Breast epithelium (tissue), 4 donors: ENCODE measurements at places on chromosomes 6 and 20.

DNA sequence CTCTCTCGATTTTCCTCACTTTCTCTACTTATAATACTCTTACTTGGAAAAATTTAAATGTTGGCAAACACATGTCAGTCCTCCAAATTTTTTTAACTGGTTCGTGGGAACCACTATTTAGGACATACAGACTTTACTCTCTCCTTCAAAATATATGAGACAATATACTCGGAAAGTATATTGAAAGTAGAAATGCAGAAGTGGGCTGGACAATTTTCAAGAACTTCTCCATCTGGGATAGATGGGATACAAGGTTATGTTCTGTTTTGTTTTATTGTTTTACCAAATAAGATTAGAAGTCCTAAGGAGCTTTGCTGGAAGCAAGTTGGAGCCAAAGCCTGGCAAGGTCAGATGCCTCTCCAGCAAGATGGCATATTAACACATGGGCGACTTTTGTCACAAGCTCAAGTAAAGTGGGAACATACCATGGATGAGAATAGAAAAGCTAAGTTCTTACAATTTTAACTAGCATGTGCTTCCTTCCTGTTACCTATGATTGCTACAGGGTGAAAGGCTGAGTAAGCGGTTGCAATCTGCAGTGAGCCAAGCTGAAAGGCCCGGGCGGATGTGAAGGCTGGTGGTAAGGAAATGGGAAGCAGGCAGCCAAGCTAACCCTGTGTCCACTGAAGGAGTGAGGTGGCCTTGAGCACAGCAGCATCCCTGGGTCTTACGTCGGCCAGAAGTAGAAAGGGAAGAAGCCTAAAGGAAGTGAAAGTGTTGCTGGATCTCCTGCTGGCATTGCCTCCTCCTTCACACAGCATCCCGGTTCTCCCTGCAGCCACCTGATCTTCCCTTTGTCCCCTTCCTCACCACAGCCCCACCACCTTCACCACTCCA, 7.1 kb downstream of the MAP3K5 start:
- peak overlapping the region; percentile 13 for H3K27ac ChIP-seq
- no peaks in the 10 kb centered on the region for H3K36me3 ChIP-seq
- H3K4me3 ChIP-seq, result no peak overlapping the region

DNA sequence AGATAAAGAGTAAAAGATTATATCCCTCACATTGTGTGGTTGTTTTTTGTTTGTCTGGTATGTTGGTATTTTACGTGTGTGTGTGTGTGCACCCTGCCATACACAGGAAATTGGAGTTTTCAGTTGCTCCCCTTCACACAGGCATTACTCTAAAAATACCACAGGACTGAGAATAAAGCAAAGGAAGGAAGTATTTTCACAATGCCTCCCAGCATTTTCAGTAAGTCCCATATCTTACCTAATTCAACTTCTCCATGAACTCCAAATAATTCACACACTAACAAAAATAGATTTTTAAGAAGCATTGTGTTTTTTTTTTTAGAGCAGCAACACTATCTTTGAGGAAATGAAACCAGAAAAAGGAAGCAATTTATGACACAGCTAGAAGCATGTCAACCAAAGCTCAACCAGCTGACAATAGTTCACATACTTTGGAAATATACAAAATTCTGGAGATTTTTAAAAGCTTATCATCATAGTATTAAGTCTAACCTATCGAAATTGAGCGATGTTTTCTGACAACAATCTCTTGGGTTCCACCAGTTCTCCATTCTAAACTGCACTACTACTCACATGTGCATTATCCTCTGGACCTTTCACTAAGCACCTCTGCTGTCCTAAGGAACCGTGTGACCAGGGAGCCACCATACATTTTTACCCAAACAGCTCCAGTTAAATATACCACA, 2.1 kb downstream of the UBE2J1 start:
- no peaks in the 10 kb centered on the region for H3K27me3 ChIP-seq
- H3K4me1 ChIP-seq, result no peaks in the 10 kb centered on the region
- DNase-seq, result no peak
- H3K4me3 ChIP-seq, result peak overlapping the region; percentile 14
- no peaks in the 10 kb centered on the region for H3K36me3 ChIP-seq

- no peak overlapping the region for H3K4me3 ChIP-seq
- H3K36me3 ChIP-seq, result no peaks in the 10 kb centered on the region
- DNase-seq, result no peak
- no peaks in the 10 kb centered on the region for H3K27me3 ChIP-seq
Observed at GRCh38 chr20:21796059-21796458, 90.6 kb downstream of the PAX1 start.

DNA sequence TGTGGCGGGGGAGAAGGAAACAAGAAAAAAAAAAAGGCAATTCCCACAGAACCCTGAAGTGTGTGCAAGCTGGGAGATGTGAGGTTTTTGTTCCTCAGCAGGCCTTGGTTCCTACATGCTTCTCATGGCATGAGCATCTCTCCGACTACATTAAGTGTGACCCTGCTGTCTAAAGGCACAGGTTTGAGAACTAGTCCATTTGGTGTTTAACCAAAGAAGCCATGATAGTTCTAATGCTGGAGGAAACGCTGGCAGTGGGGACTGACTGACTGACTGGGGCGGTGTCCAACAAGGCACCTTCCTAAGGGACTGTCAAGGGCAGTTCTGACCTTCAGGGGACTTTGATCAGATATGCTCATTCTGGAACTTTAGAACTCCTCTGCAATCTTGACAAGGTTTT, 3.8 kb downstream of the TXNDC5 start:
- H3K4me3 ChIP-seq, result no peak overlapping the region
- no peaks in the 10 kb centered on the region for H3K27me3 ChIP-seq
- DNase-seq, result no peak
- H3K36me3 ChIP-seq, result no peaks in the 10 kb centered on the region
- H3K4me1 ChIP-seq, result no peaks in the 10 kb centered on the region
- no peak overlapping the region for H3K27ac ChIP-seq

DNA sequence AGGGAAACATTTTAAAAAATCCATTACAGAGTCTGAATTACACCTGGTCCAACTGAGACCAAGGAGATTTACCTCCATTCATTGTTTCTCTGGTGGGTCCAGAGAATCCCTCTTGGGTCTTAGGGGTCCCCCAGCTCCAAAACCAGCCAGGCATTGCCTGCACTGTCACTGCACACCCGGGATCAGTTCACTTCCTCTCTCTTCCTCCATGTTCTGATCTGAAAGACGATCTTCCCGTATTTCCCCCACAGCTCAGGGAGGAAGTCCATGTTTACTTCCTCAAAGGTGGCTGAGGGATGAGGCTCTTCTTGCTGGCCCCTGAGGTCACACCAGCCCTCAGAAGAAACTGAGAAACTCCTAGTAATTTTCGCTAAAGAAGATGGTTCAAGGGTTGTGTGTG, 159.7 kb downstream of the BMP7 start:
- H3K4me3 ChIP-seq, result no peak overlapping the region
- H3K36me3 ChIP-seq, result no peaks in the 10 kb centered on the region
- H3K27me3 ChIP-seq, result no peaks in the 10 kb centered on the region
- no peak overlapping the region for H3K27ac ChIP-seq
- no peaks in the 10 kb centered on the region for H3K4me1 ChIP-seq
- DNase-seq, result no peak

DNA sequence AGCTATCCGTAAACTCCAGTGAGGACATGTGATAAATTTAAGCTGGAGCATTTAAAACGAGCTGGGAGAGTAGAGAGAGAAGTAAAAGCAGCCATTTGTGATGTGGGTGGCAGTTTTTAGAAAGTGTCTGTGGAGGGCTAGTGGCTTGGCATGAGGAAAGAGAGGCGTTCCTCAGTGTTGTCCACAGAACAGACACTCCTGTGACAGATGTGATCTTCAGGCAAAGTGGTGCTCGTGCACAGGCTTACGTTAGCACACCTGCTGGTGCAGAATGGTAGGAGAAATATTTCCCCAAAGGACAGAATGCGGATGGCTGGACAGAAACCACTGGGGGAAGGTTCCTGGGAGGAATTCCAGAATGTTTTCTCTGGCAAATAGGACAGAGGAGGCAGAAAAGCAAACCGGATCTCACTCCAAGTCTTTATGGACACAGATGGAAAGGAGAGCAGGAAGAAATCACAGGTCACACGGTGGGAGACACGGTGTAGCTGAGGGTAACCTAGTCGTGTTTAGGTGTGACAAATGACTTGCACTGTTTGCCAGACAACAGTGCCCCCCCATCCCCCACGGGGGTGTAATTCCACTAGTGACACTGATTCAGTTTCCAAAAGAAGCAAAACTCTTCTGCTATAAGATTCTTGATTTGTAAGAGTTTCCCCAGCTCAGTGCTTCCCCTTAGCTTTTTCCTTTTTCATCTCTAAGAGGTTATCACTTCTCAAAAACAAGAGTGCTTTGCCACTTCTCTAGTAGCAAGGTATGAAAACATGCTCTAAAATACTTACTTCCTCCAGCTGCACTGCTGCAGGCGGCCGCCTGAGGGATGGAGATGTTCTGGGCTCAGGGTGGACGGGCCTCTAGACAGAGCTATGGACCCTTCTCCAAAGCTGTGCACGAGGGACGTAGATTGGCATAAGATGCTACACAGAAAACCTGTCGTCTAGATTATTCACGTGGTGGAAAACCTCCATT, 293.2 kb downstream of the QKI start:
- H3K4me1 ChIP-seq, result no peaks in the 10 kb centered on the region
- no peaks in the 10 kb centered on the region for H3K27me3 ChIP-seq
- H3K36me3 ChIP-seq, result no peaks in the 10 kb centered on the region
- no peak overlapping the region for H3K4me3 ChIP-seq
- H3K27ac ChIP-seq, result no peak overlapping the region

GRCh38 chr6:33699739-33700138, 11.8 kb downstream of the UQCC2 start:
- no peaks in the 10 kb centered on the region for H3K27me3 ChIP-seq
- peaks cover 39% of the 10 kb centered on the region for H3K4me1 ChIP-seq
- no peak overlapping the region for H3K4me3 ChIP-seq

- H3K4me3 ChIP-seq, result no peak overlapping the region
- H3K36me3 ChIP-seq, result no peaks in the 10 kb centered on the region
- no peaks in the 10 kb centered on the region for H3K4me1 ChIP-seq
- no peak for DNase-seq
Observed at GRCh38 chr6:3017304-3017703, 17.6 kb downstream of the NQO2 start.

DNA sequence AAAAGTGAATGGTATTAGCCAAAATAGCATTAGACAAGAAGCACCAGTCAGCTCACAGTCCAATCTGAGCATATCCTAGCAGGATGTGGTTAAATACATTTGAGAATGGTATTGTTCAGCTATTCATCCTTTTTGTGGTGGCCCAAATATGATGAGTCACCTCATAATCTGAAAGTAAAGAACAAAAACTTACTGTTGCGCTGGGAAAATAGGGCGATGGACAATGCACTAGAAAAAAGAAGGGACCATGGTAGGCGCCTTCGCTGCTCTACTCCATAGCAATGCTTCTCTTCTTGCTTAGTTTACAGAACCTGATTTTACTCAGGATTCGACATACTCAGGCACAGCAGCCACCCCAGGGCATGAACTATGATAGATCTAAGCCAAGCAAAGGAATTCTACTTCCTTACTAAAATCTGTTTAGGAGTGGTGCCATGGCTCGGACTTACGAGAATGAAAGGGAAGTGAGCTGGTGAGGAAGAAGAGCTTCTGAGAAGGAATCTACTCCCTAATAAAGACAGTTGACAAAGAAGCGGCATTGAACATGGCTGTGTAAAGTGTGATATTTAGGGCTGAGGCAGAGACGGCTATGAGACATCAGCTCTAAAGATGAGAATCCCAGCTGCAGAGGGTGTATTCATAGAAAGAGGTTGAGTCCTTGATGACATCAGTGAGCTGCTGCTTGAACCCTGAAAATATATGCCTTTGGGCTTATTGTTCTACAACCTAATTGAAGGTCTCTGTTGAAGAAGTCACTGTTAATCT, 16.6 kb upstream of the FBXO9 start:
- H3K36me3 ChIP-seq, result no peaks in the 10 kb centered on the region
- peak overlapping the region; percentile 13 for H3K4me3 ChIP-seq
- no peaks in the 10 kb centered on the region for H3K4me1 ChIP-seq
- DNase-seq, result no peak
- H3K27ac ChIP-seq, result peak overlapping the region; percentile 80

GRCh38 chr6:19180348-19181072, 656.7 kb upstream of the ID4 start:
- peak; percentile 53 for DNase-seq
- no peaks in the 10 kb centered on the region for H3K4me1 ChIP-seq
- peak overlapping the region; percentile 36 for H3K27ac ChIP-seq
- no peak overlapping the region for H3K4me3 ChIP-seq
- no peaks in the 10 kb centered on the region for H3K36me3 ChIP-seq

GRCh38 chr20:19855416-19855815, 97.4 kb downstream of the RIN2 start:
- no peak overlapping the region for H3K4me3 ChIP-seq
- no peaks in the 10 kb centered on the region for H3K4me1 ChIP-seq
- no peaks in the 10 kb centered on the region for H3K27me3 ChIP-seq

GRCh38 chr20:51196991-51197651, 174.2 kb upstream of the KCNG1 start:
- no peaks in the 10 kb centered on the region for H3K4me1 ChIP-seq
- DNase-seq, result no peak

DNA sequence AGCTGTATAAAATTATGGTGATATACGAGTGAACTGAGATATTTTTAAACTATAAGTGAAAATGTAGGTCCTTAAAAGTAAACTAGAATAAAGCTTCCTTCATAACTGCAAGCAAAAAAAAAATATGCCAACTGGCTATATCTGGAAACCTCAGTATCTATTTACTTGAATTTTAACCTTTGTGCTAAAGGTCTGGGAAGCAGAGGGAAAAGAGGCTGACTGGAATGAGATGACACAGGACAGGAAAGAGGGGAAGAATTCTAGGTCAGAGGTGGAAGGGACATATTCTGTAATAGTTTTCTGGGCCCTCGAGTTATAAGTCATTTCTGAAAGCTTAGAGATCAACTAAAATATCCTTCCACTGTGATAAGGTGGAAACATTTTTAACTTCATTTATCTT, 46.8 kb downstream of the AIG1 start:
- no peaks in the 10 kb centered on the region for H3K27me3 ChIP-seq
- no peak for DNase-seq
- H3K4me1 ChIP-seq, result no peaks in the 10 kb centered on the region
- no peaks in the 10 kb centered on the region for H3K36me3 ChIP-seq

GRCh38 chr6:75752365-75752764, 3.3 kb downstream of the MYO6 start:
- H3K36me3 ChIP-seq, result no peaks in the 10 kb centered on the region
- H3K4me1 ChIP-seq, result no peaks in the 10 kb centered on the region
- no peaks in the 10 kb centered on the region for H3K27me3 ChIP-seq
- no peak for DNase-seq
